Activated CD4-positive, alpha-beta memory T cell treated with anti-CD3 and anti-CD28 coated beads for 36 hours (primary cell): ENCODE measurements at places on chromosomes 6 and 20. TPM values are rescaled to one million over a fixed set of nuclear protein-coding genes. Genes with fewer than 3 reads are reported as not detected.

The PROCR gene
- total RNA-seq = 1.1 TPM

The GSTA2 gene
- total RNA-seq = not detected

- DNase-seq = peak; percentile 20
These were observed 696 bp upstream of the SIRPA start for GRCh38 chr20:1894471-1894950.

GRCh38 chr20:10067321-10067720, 32.5 kb downstream of the ANKEF1 start:
- DNase-seq = no peak

The TDP2 gene
- total RNA-seq = 47.5 TPM

- peak; percentile 61 for DNase-seq
These were observed 42.1 kb upstream of the CDH22 start for GRCh38 chr20:46350201-46350985.

The SAMD5 gene
- 0.12 TPM for total RNA-seq

The MTHFD1L gene
- 115 TPM for total RNA-seq

The ELOVL4 gene
- 1.6 TPM for total RNA-seq

DNA sequence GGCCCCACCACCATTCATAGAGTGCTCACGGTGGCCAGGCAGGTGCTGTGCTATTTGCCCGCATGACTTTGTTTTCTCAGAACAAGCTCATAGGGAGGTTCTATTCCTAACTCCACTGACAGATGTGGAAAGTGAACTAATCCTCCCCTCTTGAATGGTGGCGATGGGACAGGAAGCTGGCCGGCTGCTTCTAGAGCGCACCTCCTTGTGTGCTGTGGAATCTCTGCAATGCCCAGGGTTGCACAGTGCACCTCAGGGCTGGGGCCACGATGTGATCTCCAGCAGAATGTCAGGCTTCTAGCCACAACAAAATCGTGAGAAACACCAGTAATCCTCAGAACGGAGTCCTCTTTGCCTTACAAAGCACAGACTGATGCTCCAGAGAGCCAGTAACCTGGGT, 53.8 kb upstream of the SLC22A23 start:
- DNase-seq = no peak
